MM.1S (cell line): ENCODE measurements at places on chromosomes 3 and 15.

DNA sequence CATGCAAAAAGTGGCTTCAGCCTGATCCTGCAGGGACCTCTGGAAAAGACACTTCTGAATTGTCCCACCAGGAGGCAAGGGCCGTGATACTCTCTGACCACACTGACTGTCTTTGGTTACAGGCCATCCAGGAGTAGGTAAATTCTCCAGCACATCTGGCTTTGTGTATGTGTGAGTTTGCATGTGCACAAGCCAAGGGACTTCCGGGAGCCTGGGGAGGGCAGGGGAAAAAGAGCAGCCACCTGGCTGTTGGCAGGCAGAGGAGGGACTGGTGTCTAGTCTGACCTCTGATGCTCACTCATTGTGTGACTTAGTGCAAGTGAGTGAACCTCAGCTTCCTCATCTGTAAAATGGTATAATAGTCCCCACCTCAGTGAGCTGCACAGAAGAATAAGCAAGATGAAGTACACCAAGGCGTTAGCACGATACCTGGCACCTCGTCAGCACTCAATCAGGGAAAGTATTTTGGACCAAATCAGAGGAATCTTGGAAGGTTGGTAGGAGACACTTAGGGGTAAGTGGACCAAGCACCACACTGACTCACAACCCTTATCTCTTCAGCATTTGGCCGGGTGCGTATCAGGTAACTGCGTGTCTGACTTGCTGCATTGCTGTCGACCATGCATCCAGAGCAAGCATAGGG lies 19.1 kb downstream of the KLHL6 start:
- no peaks in the 10 kb centered on the region for H3K27me3 ChIP-seq
- 0 out of 2 replicates have a peak, but pooled peaks cover 6% of the 10 kb centered on the region for H3K36me3 ChIP-seq
- H3K27ac ChIP-seq, result peak overlapping the region; percentile 66

GRCh38 chr3:113255100-113255853 lies 43.9 kb downstream of the BOC start:
- H3K4me1 ChIP-seq, result no peaks in the 10 kb centered on the region
- no peaks in the 10 kb centered on the region for H3K36me3 ChIP-seq
- no peaks in the 10 kb centered on the region for H3K27me3 ChIP-seq
- DNase-seq, result no peak
- H3K4me3 ChIP-seq, result no peak overlapping the region

DNA sequence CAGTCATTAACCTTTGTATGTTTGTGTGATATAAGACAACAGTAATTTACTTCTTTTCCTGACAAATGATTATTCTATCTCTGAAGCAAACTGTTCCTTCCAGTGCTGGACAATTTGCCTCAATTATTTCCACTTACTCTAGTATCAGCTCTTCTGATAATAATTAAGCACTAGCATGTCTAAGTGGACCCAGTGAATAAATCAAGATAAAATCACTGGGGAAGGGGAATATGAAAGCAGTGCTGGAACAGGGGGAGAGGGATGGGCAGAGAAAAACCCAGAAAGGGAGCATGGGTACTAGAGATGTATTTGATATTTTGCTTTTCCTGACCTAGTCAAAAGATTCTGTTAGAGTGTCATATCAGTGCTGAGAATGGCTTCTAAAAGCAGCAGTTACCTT lies 54.2 kb downstream of the SYN2 start:
- no peaks in the 10 kb centered on the region for H3K36me3 ChIP-seq
- no peak overlapping the region for H3K27ac ChIP-seq
- DNase-seq, result no peak
- no peaks in the 10 kb centered on the region for H3K4me1 ChIP-seq
- no peak overlapping the region for H3K4me3 ChIP-seq

DNA sequence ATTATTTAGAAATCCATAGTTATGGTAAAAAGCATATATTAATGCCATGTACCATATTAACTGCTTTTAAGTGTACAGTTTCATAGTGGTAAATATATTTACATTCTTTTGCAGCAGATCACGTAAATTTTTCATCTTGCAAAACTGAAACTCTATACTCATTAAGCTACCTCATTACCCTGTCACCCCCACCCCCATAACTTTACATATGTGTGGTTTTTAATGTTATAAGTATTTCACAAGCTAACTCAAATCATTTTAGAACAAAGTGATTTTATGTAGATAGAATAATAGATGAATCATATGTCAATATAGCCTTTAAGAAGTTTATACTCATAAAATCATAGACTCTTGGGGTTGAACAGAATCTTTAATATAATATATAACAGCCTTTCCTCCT lies 7.1 kb upstream of the TP63 start:
- DNase-seq, result no peak
- H3K4me1 ChIP-seq, result no peaks in the 10 kb centered on the region
- peaks cover 10% of the 10 kb centered on the region; the same call in 1 of the 2 replicates for H3K27me3 ChIP-seq
- no peak overlapping the region for H3K27ac ChIP-seq
- no peak overlapping the region for H3K4me3 ChIP-seq

GRCh38 chr15:58458076-58458475 lies 26.3 kb downstream of the LIPC start:
- H3K36me3 ChIP-seq, result no peaks in the 10 kb centered on the region
- H3K27ac ChIP-seq, result peak overlapping the region; percentile 14; the same call in 1 of the 2 replicates
- no peaks in the 10 kb centered on the region for H3K27me3 ChIP-seq
- H3K4me1 ChIP-seq, result peaks cover 49% of the 10 kb centered on the region
- DNase-seq, result peak; percentile 64
- H3K4me3 ChIP-seq, result no peak overlapping the region

- H3K4me3 ChIP-seq, result no peak overlapping the region
- no peaks in the 10 kb centered on the region for H3K4me1 ChIP-seq
- H3K36me3 ChIP-seq, result peaks cover 3% of the 10 kb centered on the region; the same call in 1 of the 2 replicates
- H3K27ac ChIP-seq, result no peak overlapping the region
- no peaks in the 10 kb centered on the region for H3K27me3 ChIP-seq
These were observed 6.6 kb upstream of the HCLS1 start for GRCh38 chr3:121667333-121667732.

DNA sequence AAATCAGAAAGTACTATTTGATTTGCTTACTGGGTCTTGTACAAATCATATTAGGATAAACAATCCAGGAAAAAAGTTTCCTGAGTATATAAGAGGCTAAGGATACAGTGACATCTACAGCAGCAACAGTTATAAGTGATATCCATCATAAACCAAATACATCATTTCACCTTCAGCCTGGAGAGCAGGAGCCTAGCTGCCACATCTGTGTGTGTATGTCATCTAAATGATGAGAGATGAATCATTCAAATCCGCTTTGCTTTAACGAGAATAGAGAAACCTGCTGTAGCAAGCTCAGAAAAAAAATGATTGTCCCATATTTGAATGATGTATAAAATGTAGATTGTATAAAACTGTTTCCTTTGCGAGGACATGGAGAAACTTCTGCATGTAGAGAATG lies 841.4 kb downstream of the SI start:
- no peak overlapping the region for H3K4me3 ChIP-seq
- no peak for DNase-seq
- no peaks in the 10 kb centered on the region for H3K36me3 ChIP-seq

- no peaks in the 10 kb centered on the region for H3K36me3 ChIP-seq
- no peak for DNase-seq
- no peaks in the 10 kb centered on the region for H3K27me3 ChIP-seq
- no peak overlapping the region for H3K4me3 ChIP-seq
- no peak overlapping the region for H3K27ac ChIP-seq
These were observed 150.3 kb downstream of the TLE3 start for GRCh38 chr15:69947394-69947793.
